Stimulated activated CD4-positive, alpha-beta T cell treated with anti-CD3 and anti-CD28 coated beads, TNF-alpha, amount 100 ng/mL, for 48 hours (primary cell): ENCODE measurements at places on chromosomes 3 and 15.
A peak's percentile ranks its signal among the peaks of the same experiment; 100 is the strongest.

- DNase-seq: no peak
These were observed 1.7 kb upstream of the TGM5 start for GRCh38 chr15:43268111-43269105.

GRCh38 chr3:52286777-52287110 lies 884 bp upstream of the GLYCTK start:
- no peak for DNase-seq

- no peak for DNase-seq
These were observed 328.5 kb downstream of the NAALADL2 start for GRCh38 chr3:175187586-175187985.

- DNase-seq: no peak
These were observed 27.9 kb upstream of the SLC6A1 start for GRCh38 chr3:10964537-10965167.

GRCh38 chr3:150736903-150737832 lies 25.8 kb downstream of the SIAH2 start:
- DNase-seq: no peak

DNA sequence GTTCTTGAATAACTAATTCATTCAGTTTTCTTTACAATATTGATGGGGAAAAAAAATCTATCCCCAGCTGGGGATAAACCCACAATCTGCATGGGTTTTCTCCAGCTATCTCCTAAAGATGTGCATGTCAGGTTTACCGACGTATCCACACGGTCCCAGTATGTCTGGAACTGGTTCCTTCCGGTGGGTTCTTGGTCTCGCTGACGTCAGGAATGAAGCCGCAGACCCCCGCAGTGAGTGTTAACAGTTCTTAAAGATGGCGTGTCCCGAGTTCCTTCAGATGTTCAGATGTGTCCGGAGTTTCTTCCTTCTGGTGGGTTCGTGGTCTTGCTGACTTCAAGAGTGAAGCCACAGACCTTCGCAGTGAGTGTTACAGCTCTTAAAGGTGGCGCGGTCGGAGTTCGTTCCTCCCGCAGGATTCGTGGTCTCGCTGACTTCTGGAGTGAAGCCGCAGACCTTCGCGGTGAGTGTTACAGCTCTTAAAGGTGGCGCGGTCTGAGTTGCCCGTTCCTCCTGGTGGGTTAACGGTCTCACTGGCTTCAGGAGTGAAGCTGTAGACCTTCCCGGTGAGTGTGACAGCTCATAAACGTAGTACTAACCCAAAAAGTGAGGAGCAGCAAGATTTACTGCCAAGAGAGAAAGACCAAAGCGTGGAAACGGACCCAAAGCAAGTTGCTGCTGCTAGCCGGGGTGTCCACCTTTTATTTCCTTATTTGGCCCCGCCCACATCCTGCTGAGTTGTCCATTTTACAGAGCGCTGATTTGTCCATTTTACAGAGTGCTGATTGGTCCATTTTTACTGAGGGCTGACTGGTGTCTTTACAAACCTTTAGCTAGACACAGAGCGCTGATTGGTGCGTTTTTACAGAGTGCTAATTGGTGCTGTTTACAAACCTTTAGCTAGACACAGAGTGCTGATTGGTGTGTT lies 195.1 kb upstream of the NR2F2 start:
- DNase-seq: no peak

GRCh38 chr3:23324745-23325144 lies 121.6 kb downstream of the UBE2E2 start:
- DNase-seq: no peak

- no peak for DNase-seq
These were observed 81.0 kb upstream of the TNIK start for GRCh38 chr3:171541181-171541580.

DNA sequence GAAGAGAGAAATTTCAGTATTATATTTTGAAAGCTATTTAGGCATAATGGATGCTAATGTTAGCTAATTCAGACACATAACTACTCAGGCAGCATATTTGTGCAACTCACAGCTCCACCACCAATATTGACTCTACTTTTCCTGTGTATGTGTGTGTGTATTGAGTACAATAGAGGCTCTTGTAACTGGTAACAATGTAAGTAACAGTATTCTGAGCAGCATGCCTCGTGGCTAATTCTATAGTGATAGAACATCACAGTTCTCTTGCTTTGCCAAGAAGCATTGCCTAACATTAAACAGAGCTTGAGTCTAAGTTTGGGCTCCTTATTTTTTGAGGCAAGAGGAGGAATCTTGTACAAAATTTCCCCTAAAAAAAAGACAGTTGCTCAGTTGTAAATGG lies 98.6 kb upstream of the ARHGEF26 start:
- no peak for DNase-seq

DNA sequence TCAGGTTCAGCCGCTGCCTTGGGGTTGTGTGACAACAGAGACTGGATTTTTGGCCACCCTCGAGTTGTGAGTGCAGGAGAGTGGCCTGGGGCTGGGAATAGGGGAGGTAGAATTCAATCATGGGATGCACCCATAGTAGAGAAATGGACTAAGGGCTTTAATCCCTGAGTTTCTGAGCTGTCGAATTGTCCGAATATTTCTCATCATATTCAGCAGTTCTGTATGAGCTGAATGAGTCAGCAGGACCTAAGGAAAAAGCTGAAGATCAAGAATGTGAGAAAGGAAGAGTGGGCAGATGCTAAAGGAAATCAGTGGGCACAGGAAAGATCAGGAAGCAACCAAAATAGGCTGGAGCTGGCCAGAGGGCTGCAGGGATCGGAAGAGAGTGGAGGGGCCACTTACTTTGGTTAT lies 44.4 kb upstream of the SACM1L start:
- no peak for DNase-seq

DNA sequence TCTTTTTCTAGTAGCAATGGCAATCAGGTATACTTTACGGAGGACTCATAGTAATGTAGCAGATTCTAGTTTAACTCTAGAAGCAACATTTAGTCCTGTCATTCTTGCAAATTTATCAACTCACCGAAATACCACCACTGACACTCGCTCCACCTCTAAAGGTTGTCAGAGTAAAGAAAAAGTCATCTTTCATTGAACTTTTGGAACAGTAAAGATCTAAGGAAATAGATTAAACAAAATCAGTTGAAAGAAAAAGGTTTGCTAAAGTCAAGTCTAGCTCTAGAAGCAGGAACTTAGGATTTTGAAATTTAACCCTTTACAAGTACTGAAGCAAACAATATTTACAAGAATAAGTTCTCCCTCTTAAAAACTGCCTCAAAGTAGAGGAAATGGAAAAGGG lies 8.7 kb downstream of the ATP8B4 start:
- no peak for DNase-seq

DNA sequence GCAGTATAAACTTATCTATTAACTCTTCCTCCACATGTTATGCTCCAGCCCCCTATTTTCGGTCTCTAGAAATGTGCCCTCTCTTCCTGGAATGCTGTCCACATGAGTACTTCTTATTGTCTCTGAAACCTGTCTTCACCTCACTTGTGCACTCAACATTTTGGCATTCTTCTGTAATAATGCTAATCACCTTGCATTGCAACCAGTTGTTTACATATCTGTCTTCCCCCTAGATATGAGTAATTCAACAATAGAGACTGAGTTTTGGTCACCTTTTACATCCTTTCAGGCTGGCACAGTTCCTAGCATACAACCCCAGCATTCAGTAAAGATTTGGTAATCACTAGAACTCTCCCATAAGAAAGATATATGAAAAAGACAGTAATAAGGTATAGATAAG lies 17.2 kb downstream of the CCDC80 start:
- DNase-seq: no peak

DNA sequence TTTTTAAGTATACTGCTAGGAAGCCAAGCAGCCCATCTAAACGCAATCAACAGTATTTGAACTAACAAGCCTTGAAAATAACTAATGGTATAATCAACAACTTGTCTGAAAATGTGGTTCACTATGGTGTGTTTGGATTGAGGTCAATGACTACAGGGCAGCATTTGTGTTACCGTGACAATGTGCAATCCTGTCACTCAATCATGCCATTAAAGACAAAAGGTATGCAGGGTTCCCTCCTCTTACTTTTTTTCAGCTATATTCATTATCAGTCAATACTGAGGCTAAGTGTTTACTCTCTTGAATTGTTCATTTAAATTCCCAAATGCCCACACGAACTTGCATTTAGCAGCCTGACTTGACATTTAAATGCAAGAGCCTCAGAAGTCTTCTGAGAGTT lies 1099.3 kb upstream of the EPHA6 start:
- DNase-seq: no peak

- DNase-seq: no peak
These were observed 140.7 kb downstream of the BCHE start for GRCh38 chr3:165696496-165696895.

GRCh38 chr15:25059698-25060471 lies 105.1 kb downstream of the SNRPN start:
- DNase-seq: no peak

- no peak for DNase-seq
These were observed 4.1 kb downstream of the ZNF717 start for GRCh38 chr3:75781079-75781745.

GRCh38 chr15:70474471-70475406 lies 288.6 kb downstream of the UACA start:
- no peak for DNase-seq

DNA sequence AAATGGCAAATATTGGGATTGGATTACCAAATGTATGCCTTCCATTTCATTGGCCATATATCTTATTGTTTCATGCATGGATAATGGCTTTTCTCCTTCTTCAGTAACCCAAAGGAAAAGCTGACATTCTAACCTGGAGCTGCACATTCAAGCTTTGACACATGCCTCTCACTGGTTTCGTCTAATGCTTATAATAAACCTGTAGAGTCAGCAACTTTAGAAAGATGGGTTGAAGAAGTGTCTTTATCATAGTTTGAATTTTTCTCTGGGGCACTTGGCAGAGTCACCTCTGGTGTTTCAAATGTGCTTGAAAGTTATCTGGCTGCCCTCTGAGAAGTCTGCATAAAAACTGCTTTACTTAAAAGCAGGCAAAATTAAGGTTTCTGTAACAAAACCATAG lies 55.4 kb upstream of the GOLGA8A start:
- DNase-seq: no peak

- DNase-seq: no peak
These were observed 35.8 kb upstream of the CHST2 start for GRCh38 chr3:143083781-143084180.

DNA sequence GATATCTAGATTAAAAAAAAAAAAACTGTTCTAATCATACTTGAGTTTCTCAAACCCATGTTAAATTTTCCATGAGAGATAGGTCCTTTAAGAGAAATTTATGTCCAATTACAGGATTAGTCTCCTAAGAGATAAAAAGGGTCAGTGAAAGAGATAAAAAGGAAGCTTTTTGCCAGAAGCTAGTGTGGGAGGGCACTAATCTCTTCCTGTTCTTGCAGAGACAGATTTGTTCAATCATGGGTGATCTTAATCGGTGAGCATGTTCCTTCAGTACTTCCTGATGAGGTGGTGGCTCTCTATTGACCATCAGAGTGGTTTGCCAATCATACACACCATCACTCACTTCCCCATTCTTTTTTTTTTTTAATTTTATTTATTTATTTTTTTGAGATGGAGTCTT lies 16.9 kb upstream of the LPP start:
- DNase-seq: no peak

- no peak for DNase-seq
These were observed 17.3 kb upstream of the SRGAP3 start for GRCh38 chr3:9266716-9267115.

DNA sequence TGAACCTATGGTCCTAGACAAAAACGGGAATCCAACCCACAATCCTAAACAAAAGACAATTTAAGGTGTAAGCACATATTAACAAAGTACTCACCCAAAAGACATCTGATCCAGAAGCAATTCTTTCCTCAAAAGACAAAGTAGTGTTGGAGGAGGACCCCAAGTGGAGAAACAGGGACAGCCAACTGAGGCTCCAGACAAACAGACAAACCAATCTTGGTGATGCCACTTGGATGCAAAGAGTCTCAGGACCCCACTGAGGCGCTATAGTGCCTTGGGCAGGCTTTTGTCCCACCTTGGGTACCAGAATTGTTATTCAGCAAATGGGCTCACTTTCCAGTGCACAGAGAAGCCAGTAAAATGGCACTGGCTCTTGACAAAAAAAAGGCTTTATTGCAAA lies 613.8 kb downstream of the DIPK2A start:
- DNase-seq: no peak

DNA sequence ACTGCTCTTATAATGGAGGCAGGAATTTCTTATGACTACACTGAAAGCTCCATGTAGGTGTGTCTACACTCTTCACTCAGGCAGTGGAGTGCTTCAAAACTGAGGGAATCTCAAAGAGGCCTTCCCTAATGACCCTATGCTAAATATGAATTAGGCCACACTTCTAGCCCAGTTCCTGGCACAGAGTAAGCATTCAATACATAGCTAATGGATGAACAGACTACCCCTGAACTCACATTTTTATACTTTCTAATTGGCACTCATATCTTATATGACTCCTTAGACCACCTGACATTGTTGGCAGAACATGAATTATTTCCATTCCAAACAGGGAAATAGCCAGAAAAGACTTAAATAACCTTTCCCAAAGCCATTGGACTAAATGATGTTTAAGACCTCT lies 3.4 kb downstream of the RARRES1 start:
- DNase-seq: no peak

GRCh38 chr3:42077785-42078184 lies 13.4 kb upstream of the TRAK1 start:
- DNase-seq: no peak

- no peak for DNase-seq
These were observed 785 bp upstream of the IFT57 start for GRCh38 chr3:108222853-108223565.

DNA sequence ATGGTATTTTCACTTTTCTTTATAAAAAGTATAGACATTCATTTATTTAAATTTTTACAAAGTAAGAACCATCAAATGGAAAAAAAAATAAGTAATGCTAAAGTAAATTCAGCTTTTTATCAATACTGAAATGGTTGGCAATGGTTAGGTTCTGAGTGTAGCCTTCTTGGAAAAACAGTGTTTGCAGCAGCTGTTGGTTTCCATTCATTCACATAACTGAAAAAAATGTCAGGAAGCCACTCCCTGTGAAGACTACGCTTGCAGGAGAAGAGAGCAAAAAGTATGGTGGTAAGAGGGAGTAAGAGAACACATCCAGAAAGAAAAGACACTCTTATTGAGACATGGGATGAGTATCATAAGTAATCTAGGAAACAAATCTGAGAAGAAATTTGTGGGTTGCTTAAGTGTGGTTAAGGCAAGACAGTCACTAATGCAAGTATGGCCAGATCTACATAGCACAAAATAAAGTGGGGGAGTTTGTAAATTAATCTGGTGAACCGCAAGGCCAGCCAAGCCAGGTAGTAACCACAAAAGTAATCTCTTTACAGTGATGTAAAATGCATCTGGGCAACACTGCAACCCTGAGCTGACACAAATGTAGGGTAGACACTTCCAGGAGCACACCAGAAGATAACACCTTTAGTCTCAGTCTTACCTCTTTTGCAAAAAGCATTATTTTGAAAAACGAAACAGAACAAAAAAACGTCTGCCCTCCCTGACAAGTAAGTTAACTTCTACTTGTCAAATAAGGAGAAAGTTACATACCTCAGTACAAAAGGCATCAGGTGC lies 133.7 kb downstream of the IGSF11 start:
- no peak for DNase-seq

GRCh38 chr3:5087209-5087608 lies 34.9 kb upstream of the ARL8B start:
- no peak for DNase-seq

- peak; percentile 55 for DNase-seq
These were observed 407.2 kb upstream of the TGFBR2 start for GRCh38 chr3:30199096-30199759.
